ENCODE measurements at places on chromosomes 1 and 21.

DNA sequence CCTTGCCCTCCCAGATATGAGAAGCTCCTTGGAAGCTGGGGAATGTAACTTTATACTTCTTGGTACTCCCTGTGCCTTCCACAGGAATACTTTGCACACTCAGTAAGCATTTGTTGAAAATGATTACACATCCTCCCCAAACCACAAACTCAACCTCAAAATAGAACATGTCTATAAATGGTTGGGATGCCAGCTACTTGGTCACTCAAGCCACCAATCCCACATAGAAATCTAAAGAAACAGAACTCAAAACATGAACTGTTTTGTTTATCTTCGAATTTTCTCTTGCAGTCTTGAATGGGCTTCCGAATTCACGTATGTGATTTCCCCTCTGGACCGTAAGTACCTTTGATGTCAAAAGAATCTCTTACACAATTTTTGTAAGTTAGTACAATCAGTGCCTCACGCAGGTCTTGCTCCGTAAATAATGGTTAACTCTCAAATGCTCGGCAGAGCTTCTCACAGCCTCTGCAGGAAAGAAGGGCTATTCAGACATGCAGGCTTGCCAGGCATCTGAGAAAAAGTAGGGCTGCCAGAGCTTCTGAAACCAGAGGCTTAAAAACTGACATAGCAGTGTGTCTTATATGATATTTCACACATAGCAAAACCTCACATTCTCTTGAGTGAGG lies 26.9 kb downstream of the SORT1 start:
- peak; percentile 91 for DNase-seq

DNA sequence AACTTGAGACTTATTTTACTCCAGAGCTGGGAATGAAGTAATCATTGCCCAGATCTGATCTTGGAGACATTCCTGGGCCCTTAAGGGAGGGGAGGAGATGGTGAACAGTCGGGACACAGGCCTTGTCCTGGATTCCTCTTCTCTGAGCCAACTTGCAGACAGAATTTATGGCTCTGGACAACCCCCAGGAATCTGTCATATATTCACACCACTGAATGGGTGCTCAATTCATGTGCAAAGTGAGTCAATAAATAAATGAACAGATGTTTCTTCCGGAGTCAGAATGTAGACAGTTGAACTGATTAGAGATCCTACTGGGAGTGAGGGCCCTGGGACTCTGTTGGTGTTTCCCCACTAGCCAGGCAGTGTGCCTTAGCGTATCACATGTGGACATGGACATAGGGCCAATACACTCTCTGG lies 2.6 kb downstream of the TUFT1 start:
- DNase-seq = peak; percentile 94

DNA sequence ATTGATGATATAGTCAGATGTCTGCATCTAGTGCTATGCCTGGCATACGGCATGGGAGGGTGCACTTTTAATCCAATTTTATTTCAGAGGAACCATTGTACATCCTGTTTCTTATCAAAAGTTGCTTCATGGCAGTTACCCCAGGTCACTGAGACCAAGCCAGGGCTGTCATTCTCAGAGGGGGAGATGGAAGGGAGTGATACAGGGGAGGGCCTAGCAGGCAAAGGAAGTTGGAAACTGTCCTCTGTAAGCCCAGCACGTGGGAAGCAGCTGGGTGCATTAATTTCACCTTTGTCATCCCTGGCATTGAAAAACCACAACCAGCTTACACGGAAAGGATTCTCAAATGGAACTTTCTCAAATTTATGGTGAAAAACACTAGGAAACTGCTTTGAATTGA lies 458.7 kb upstream of the ADAMTS5 start:
- DNase-seq = no peak

GRCh38 chr21:37737507-37737906 lies 178.8 kb downstream of the KCNJ6 start:
- DNase-seq = no peak

DNA sequence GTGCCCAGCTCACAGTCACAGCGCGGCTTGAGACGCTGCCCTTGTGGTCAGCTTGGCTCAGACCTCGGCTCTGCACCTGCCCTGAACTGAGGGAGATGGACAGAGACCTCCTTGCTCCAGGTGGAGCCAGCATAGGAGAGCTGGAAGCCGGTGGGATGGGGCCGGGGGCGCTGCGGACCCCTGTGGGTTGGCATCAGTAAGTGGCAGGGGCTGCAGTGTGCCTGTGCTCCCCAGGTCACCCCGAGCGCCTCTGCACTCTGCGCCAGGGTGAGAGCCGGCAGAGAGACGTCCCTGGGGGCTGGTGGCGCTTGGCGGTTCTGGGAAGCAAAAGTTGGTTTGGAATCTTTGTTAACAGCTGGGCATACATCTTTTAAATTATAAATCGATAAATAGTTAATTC lies 105.6 kb upstream of the TTC34 start:
- DNase-seq = no peak

- DNase-seq = no peak
Observed at GRCh38 chr1:191320062-191320461, 838.2 kb upstream of the RGS18 start.

DNA sequence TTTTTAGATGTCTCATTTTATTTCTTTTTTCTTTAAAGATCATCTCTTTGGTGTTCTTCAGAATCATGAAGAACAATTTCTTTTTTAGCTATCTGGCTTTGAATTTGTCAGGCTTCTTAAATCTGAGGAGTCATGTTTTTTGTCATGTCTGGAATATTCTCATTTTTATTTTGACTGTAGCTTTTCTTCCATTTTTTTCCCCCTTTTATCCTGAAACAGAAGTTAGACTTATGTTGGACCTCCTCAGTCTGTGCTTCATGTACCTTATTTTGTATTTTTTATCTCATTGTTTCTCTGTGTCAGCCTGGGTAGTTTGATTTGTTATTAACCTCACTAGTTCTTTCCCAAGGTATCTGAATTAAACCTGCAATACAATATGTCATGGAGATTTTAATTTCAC lies 319.2 kb upstream of the ADGRL4 start:
- no peak for DNase-seq

DNA sequence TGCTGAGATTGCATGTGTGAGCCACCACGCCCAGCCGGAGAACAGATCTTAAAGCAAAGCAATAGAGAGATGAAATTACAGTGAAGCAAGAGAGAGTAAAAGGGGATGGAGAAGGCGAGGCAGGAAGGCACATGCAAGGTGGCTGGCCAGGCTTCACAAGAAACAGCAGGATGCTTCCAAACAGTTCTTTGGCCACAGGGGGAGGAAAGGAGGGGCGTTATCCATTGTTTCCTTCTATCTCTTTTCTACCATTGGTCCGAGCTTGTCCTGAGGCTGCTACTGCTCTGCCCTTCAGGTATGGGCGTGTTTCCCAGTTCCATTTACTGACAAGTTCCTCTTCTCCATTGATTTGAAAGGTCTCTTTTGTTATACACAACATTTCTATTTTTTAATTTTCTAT lies 33.7 kb upstream of the PARP1 start:
- no peak for DNase-seq

DNA sequence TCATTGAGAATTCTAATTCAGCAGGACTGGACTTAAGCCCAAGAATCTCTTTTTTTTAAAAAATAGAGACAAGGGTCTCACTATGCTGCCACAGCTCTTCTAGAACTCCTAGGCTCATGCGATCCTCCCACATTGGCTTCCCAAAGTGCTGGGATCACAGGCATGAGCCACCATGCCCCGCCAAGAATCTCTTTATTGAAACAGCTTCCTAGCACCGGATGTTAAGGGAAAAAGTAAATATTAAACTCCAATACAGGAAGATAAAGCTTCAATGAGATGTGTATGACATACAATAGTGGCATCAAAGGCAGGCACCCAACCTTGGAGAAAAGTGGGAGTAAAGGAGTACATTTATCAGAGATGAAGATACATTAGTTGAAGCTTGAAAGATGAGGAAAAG lies 25.5 kb downstream of the PUM1 start:
- DNase-seq = no peak

GRCh38 chr1:92095874-92096273 lies 15.7 kb downstream of the BTBD8 start:
- no peak for DNase-seq

GRCh38 chr1:111227434-111227833 lies at the start of gene CHI3L2:
CHI3L2 (plus strand) TSS chr1:111227713; CDS start chr1:111227730, 17 bp downstream.
- DNase-seq = no peak

GRCh38 chr1:206709322-206709721 lies 24.6 kb downstream of the MAPKAPK2 start:
- no peak for DNase-seq

- no peak for DNase-seq
Observed at GRCh38 chr1:35931446-35932157, 697 bp downstream of the AGO3 start.

- DNase-seq = peak; percentile 42
Observed at GRCh38 chr1:40948741-40949443, 30.6 kb upstream of the CTPS1 start.

DNA sequence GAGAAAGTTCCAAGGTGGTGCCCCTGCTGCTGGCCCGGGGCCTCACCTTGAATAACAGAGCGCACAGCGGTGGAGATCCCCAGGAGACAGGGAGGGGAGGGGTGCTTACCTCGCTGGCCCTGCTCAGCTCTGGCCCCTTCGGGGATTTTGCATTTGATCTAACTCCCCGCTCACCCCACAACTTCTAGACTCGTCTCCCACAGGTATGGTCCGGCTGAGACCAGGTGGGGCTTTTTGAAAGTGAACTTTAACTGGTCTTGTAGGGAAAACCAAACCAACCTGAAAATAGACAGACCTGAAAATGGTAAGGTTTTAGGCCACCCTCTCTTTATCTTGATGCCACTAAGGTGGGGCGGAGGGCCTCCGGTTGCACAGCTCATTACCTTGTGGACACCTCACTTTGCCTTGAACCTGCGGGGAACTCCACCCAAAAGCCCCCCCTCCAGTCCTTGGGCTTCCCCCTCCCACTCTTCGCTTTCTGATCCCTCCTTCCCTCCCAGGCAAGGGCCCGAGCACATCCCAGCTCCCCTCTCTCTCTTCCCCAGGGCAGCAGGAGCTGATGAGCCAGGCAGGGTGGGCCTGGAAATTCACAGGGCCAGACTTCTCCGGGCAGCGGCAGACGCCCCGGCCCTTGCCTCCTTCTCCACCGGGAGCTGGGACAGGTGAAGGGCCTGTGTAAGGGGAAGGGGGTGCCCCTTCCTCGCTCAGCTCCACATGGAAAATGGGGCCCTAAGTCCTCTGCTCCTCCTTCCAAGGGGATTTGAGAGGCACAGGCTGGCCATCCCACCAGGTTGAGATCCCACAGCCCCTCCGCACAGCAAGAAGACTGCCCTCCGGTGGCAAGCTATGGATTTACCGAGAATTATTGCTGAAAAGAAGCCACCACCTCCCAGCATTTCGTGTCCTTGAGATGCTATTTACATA lies 16.1 kb downstream of the TNFRSF8 start:
- DNase-seq = no peak

DNA sequence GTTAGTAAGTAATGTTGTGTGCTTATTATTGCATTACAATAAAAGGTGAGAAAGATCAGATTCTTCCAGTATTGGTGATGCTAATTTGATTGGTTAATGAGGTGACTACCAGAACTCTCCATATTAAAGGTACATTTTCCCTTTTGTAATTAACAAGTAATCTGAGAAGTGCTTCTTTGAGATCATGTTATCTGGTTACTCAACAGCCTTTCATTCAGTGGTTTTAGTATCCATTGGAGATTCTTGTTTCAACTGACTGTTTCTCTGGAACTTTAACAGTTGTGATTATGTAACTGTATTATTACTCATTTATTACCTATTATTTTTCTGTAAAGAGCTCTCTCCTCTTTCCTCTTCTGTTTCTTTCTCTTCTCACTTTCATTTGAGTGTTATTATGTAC lies 86.7 kb downstream of the PEX14 start:
- DNase-seq = no peak

- DNase-seq = no peak
Observed at GRCh38 chr1:228178737-228179684, 13.4 kb downstream of the IBA57 start.

- DNase-seq = peak; percentile 39
Observed at GRCh38 chr1:196160066-196160795, 448.0 kb downstream of the KCNT2 start.

DNA sequence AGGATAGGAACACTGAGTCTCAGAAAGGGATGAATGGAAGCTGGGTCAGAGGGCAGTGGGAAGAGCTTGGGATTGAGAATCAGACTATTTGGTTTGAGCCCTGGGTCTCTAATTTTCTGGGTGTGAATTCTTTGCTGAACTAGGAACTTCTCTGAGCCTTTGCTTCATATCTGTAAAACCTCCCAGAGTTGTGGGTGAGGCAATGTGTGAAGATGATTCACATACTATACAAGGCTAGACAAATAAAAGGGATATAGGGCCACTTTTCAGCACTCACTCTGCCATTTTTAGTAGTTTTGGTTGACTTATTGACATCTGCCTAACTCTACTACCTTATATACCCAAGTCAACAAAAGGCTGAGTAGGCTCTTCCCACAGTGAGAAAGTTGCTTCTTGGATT lies 77.7 kb upstream of the JUN start:
- no peak for DNase-seq

DNA sequence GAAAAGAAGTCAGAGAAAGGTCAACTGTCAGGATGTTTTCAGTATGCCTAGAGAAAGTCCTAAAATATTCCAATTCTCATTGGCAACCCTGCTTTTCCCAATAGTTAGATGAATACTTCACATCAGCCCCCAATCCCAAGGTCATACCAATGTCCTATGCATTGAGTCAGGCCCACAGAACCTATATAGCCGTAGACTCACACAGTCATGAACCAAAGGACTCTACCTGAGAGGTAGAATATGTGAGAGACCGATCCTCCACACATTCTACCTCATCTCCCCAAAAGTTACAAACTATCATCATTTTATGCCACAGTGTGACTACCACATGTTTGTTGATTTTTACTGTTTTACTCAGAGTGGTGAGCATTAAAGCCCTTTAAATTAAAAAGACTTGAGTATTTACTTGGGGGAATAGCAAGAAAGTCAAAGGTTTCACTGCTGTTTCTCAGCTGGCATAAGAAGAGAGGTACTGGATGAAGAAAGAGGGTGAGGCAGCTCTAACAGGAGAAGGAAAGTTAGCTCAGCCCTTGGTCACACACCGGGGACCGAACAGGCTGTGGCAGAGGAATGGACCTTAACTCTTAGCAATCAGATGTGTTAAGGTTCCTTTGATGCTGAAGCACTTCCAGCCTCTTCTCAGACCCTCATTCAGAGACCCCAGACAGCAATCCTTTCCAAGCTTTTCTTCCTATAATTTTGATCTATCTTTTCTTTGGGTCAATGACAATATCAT lies 937 bp downstream of the CD48 start:
- no peak for DNase-seq

- DNase-seq = peak; percentile 58
Observed at GRCh38 chr1:203408486-203409481, 57.9 kb upstream of the FMOD start.
